ENCODE measurements at places on chromosomes 11 and 22. TPM values are rescaled to one million over a fixed set of nuclear protein-coding genes. Genes with fewer than 3 reads are reported as not detected.

FDXACB1 gene
- total RNA-seq, result 3.2 TPM

SLC25A1 gene
- total RNA-seq, result 152 TPM

TNNT3 gene
- total RNA-seq, result 0.33 TPM

C22orf42 gene
- total RNA-seq, result not detected

SCGB1C1 gene
- total RNA-seq, result not detected

DEUP1 gene
- total RNA-seq, result not detected

UBASH3B gene
- total RNA-seq, result 18.0 TPM

All from smooth muscle cell of the pulmonary artery (primary cell).